ENCODE measurements at places on chromosomes 5 and 9.

DNA sequence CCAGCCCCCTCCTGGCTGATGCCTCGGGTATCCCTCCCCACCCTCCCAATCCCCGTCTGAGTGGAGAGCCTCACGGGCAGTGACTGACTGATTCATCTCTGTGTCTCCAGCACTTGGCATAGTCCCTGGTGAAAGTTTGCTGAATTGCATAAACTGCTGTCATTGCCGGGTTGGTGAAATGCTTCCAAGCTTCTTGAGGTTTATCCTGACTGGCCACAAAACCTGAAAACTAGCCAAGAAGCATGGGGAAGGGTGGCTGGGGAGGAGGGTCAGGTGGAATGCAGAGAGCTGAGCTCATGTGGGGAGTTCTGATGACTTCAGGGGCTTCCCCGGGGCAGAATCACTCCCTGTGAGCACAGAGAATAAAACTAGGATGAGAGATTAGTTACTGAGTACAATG, 56.9 kb upstream of the GGTA1 start:
- no peak for DNase-seq

DNA sequence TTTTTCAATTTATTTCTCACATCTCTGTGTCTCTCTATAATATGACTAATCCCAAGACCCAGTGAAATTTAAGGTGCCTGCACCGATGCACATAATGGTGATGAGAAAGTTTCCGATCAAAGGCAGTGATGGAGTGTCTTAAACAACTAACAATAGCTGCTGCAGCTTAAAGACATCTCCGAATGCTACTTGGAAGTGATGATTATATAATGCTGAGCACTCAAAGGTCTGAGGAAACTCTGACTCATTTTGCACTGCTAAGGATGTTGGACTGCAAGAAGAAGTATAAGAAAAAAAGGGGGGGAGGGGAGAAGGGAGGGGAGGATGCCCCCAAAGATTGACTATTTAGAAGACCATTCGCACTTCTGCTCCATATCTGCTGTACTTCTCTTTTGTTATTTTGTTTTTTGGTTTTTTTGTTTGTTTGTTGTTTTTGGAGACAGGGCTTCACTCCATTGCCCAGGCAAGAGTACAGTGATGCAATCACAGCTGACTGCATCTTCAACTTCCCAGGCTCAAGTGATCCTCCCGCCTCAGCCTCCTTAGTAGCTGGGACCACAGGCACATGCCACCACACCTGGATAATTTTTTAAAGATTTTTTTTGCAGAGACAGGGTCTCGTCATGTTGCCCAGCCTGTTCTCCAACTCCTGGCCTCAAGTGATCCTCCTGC, 192.2 kb downstream of the HSD17B3 start:
- DNase-seq: no peak

DNA sequence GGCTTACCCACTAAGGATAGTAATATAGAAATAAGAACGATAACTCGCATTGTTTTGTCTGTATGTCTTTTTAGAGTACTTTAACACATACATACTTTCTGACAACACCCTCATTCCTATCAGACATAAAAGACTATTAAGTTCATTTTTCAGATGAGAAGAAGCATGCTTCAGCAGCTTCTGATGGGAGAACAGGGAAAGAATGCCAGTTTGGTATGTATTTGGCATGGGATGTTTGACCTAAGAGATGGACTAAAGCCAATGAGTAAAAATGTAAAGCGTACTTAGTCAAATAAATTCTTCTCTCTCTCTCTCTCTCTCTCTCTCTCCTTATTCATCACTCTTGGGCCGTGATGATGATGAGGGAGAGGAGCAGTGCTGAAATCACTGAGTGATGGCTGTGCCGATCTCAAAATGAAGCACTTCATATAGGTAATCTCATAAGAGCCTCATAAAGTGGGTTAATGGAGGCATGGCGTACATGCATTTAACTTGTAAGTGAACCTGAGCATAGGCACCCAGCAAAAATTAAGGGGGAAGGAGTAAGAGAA, 71.5 kb downstream of the SLIT3 start:
- no peak for DNase-seq

DNA sequence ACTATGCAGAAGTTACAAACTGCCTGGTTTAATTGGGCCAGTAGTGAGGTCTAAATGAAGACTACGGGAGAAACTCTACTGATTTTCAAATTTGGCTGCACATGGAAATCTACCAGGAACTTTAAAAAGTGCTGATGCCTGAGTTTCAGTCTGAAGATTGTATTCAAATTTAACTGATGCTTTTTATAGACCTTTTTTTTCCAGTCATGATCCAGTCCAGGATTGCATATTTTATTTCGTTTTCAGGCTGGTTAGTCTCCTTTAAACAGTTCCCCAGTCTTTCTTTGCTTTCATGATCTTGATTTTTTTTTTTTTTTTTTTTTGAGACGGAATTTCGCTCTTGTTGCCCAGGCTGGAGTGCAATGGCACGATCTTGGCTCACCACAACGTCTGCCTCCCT, 23.7 kb upstream of the SPZ1 start:
- no peak for DNase-seq

GRCh38 chr5:121027636-121028035, 563.5 kb downstream of the PRR16 start:
- no peak for DNase-seq

GRCh38 chr5:1105350-1106265, 6.3 kb downstream of the SLC12A7 start:
- DNase-seq: no peak

DNA sequence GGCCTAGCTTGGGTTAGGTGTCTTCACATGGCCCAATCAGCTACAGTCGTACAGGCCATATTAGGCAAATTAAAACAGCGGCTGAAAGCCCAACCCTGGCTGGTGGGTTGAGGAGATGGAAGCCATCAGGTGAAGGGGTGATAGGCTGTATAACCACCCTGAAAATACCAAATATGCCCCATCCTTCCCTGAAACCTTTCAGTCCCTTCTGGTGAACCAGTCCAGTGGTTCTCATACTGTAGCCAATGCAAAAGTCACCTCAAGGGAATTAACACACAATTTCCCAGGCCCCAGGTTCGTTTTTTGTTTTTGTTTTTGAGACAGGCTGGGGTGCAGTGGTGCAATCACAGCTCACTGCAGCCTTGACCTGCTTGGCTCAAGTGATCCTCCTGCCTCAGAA, 19.8 kb upstream of the KCNV2 start:
- no peak for DNase-seq

DNA sequence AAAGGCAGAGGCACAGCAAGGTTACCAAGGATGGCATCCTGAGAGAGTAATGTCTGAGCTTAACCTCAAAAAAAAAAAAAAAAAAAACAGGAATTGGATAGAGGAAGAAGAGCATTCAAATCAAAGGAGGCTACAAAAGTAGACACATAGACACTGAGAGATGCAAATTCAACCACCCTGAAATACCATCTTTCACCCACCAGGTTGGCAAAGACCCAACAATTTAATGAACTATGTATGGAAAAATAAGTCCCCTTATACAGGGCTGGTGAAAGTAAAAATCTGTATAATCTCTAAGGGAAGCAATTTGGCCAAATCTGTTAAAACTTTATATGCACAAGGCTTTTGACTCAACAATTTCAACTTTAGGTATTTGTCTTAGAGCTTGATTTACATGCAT, 4.9 kb downstream of the NADK2 start:
- DNase-seq: no peak

GRCh38 chr9:2777454-2777853, 60.1 kb downstream of the KCNV2 start:
- no peak for DNase-seq

DNA sequence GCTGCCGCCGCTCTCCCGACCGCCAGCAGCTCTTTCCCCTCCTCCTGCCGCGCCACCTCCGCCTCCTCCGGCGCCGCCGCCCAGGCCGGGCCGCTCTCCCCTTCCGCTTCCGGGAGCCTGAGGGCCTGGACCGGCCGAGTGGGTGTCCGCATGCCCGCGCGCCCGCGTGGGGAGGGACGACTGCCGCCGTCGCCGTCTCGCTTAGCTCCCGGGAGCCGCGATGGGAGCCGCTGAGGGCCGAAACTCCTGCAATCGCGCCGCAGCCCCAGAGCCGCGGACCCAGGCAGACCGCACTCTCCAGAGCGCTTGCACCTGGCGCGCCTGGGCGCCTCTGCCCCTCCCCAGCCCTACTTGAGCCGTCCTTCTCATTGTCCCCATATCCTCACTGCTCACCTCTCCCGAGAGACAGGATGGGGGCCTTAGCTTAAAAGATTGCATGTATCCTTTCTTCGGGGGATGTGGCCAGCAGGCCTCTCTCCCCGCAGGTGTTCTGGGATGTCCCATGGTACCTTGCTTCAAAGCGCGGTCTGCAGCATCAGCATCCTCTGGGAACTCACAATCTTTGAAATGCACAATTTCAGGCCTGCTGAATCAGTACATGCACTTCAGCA, at the start of gene ZDHHC21:
Gene ZDHHC21 (minus strand): TSS at position 182 of the 611 bp plus-strand sequence. CDS start 19,092 bp downstream, outside the sequence.
- DNase-seq: peak; percentile 77

DNA sequence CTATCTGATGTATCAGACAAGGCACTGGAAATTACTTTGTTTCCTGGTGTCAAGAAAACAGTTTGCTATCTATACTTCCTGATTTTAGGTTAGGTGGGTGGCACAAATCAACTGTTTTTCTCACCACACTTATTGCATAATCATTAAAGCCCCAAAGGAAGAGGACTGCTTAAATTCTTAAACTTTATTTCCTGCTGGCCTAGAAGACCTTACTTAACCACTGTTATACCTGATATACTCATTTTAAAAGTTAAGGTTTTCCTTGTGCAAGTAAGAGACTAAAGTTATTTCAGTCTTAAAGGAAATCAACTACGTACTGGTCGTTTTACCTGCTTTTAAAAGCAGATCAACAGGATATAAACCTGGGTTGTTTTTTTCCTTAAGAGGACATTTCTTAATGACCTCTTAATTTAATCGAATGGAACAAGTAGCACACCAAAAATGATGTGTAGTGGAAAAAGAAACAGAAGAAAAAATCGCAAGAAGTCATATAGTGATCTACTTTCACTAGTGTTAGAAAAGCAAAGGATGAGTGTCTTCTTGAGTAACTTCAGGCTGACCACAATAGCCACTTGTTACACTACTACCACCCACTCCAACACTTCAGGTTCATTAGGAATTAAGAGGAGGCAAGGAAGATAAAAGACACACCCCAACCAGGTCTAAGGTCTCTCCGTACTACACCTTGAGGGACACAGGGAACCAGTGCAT, 974 bp downstream of the CLINT1 start:
- peak; percentile 57 for DNase-seq

DNA sequence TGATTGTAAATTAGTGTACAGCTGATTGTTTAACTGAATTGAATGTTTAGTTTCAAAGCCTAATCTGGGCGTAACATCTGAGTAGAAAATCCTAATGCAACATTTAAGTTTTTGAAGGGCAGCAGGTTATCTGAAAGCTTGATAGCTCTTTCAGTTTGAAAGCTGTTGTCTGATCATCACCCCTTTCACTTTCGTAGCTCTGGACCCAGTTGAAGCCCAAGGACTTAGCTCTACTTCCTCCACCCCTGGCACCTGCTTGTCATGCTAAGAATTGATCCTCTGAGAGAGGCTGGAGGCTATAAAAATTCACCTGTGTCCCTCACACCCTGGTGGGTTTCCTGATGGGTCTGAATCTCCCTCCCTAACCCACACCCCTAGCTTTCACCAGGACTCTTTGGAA, 86.0 kb downstream of the ZFAND5 start:
- no peak for DNase-seq

DNA sequence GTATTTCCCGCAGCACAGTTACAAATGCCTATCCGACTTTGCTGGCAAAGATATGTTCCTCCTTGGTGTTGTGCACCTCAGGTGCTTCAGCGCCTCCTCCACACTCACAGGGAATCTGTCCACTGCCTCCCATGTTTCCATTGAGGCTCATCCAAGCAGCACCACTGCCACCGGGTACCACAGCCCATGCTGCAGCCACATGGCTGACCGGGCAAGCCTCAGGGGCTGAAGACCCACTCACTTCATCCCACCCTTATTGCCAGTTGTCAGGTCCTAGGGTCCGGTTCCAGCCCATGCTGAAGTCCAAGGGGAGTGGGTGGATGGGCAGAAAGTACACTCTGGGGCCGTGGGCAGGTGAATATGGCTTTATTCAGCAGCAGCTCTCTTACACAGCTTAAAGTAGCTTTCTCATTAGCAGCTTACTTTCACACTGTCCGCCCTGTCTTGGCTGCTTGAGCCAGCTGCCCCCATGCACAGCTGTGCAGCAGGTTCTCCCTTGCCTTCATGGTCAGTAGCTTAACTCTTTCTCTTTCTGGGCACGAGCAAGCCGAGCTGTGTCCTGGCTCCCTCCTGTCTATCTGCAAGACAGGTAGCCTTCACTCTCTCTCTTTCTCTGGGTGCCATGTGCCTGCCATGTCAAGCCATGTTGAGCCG, 1052.3 kb downstream of the PTPRD start:
- DNase-seq: no peak

GRCh38 chr5:128630121-128630520, 92.1 kb upstream of the FBN2 start:
- no peak for DNase-seq

DNA sequence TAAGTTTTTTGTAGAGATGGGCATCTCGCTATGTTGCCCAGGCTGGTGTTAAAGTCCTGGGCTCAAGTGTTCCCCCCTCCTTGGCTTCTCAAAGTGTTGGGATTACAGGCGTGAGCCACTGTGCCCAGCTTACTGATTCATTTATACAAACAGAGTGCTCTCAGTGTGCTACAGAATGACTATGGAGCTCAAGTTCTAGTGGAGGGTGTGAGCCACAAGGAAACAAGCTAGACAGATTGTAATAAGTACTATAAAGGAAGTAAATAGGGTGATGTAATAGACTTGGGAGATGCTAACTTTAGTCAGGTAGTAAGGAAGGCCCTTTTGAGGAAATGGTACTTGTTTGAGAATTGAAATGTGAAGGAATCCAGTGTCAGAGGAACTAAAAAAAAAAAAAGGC, 1.7 kb upstream of the TMEM267 start:
- DNase-seq: peak; percentile 21

GRCh38 chr5:139601429-139601828, 40.3 kb downstream of the UBE2D2 start:
- DNase-seq: no peak

Measured in DMS53 (cell line).